ENCODE measurements at places on chromosomes 12 and 14.

DNA sequence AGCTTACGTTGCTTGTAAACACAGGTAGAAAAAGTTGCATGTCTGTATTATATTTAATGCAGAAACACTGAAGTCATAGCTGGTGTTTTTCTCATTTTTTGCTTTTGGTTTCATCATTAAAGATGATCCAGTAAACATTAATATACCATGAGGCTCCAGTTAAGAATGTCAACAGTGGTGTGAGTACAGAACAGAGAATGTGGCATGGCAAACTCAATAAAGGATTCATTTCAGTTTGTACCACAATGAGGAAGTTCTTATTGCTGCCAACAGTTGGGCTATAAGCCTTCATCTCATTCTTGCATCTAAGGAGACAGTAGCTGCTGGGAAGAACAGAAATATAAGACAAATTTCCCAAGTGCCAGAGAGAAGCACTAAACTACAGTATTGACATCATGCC lies 72.1 kb upstream of the ST8SIA1 start:
- H3K36me3 ChIP-seq, result no peaks in the 10 kb centered on the region
- H3K4me3 ChIP-seq, result no peak overlapping the region
- DNase-seq, result no peak
- no peaks in the 10 kb centered on the region for H3K27me3 ChIP-seq

- DNase-seq, result no peak
- no peaks in the 10 kb centered on the region for H3K4me1 ChIP-seq
- H3K36me3 ChIP-seq, result no peaks in the 10 kb centered on the region
- H3K4me3 ChIP-seq, result no peak overlapping the region
- no peaks in the 10 kb centered on the region for H3K27me3 ChIP-seq
These were observed 844.0 kb upstream of the LRFN5 start for GRCh38 chr14:40762685-40763084.

DNA sequence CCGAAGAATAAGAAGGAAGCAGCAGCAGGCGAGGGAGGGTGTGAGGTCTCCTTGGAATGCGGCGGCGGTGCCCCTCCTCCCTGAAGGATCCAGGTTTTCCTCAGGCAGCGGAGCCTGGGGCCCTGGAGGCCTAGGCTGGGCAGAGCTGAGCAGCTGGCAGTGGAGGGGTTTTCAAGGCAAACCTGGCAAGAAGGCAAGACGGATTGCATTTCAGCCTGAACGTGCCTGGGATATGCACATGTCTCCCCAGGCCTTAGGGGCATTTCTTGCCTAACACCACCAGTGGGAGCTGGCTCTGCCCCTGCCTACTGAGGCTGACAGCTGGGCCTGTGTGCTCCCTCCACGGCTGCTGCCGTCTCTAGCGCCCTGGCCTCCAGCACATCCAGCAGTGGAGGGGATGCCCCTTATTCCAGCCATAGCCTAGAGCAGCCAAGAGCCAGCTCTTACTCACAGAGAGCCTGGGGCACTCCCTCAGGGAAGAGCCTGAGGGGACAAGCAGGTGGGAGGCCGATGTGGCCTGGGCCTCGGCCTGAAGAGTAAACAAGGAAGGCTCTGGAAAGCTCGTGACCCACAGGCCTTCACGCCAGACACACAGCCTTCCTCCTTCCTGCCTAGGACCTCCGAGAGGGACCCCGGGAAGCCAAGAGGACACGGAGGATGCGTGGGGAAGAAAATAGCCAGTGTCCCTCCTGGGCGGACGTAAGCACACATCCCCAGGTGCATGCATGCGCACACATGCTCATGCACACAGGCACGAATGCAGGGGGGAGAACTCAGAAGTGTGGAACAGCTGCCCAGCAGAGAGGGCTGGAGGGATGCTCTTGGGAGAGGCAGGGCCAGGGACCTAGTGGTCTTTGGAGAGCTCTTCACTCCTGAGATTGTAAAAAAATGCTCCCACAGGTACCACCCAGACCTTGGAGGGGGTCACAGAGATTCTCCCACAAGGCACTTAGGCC lies 23.0 kb upstream of the EIF2B2 start:
- H3K27ac ChIP-seq, result no peak overlapping the region
- no peak overlapping the region for H3K4me3 ChIP-seq
- DNase-seq, result no peak
- H3K4me1 ChIP-seq, result peaks cover 59% of the 10 kb centered on the region
- H3K36me3 ChIP-seq, result no peaks in the 10 kb centered on the region

- H3K36me3 ChIP-seq, result no peaks in the 10 kb centered on the region
- no peak for DNase-seq
- H3K4me3 ChIP-seq, result no peak overlapping the region
- H3K27ac ChIP-seq, result no peak overlapping the region
These were observed 154.9 kb downstream of the CHST11 start for GRCh38 chr12:104611671-104612070.

- H3K27me3 ChIP-seq, result no peaks in the 10 kb centered on the region
- H3K4me1 ChIP-seq, result peaks cover 14% of the 10 kb centered on the region
These were observed 575 bp downstream of the TRAF3 start for GRCh38 chr14:102777711-102778337.

DNA sequence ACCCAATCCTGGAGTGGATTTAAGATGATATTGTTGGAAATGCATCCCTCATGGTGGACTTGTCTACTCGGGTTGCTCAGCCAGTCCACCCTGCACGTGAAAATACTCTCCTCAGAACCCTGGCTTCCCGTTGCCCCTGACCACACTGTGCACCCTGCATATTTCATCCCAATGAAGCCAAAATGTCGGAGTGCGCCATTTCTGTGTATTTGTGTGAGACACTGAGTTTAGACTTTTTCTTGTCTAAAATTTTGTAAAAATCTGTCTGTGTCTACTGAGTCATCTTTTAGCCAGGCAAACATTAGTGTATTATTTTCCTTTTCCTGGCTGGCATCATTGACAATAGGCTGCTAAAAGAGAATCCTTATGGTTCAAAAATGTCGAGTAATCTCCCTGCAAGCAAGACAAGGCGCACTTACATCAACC lies 485 bp upstream of the PNMA1 start:
- H3K27me3 ChIP-seq, result no peaks in the 10 kb centered on the region
- no peak overlapping the region for H3K27ac ChIP-seq
- peaks cover 25% of the 10 kb centered on the region for H3K4me1 ChIP-seq
- peaks cover 56% of the 10 kb centered on the region for H3K36me3 ChIP-seq

DNA sequence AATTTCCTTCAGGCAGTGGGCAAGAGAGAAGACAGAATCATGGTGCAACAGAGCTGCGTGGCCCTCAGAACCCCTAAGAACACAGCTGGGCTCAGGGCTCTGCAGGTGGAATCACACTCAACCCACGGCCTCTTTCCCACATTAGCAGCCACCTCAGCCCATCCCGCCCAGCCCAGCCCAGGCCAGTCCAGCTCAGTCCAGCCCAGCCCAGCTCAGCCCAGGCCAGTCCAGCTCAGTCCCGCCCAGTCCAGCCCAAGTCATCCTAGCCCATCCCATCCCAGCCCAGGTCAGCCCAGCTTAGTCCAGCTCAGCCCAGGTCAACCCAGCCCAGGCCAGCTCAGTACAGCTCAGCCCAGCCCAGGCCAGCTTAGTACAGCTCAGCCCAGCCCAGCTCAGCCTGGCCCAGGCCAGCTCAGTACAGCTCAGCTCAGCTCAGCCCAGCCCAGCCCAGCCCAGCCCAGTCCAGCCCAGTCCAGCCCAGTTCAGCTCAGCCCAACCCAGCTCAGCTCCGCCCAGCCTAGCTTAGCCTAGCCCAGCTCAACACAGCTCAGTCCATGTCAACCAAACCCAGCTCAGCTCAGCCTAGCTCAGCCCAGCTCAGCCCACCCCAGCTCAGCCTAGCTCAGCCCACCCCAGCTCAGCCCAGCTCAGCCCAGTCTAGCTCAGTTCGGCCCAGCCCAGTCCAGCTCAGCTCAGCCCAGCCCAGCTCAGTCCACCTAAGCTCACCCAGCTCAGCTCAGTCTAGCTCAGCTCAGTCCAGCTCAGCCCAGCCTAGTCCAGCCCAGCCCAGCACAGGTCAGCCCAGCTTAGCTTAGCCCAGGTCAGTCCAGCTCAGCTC lies 183.1 kb downstream of the TMEM121 start:
- no peak overlapping the region for H3K27ac ChIP-seq
- no peak overlapping the region for H3K4me3 ChIP-seq
- no peaks in the 10 kb centered on the region for H3K36me3 ChIP-seq
- H3K4me1 ChIP-seq, result no peaks in the 10 kb centered on the region
- no peaks in the 10 kb centered on the region for H3K27me3 ChIP-seq
